ENCODE measurements at places on chromosomes 2 and 18. TPM values are rescaled to one million over a fixed set of nuclear protein-coding genes. Genes with fewer than 3 reads are reported as not detected.

SLC8A1 gene
- 8.2 TPM for total RNA-seq

TMEFF2 gene
- not detected for total RNA-seq

- no peaks in the 10 kb centered on the region for H3K36me3 ChIP-seq
- H3K4me1 ChIP-seq: no peaks in the 10 kb centered on the region
- H3K4me3 ChIP-seq: no peak overlapping the region
- no peaks in the 10 kb centered on the region for H3K27me3 ChIP-seq
Observed at GRCh38 chr2:161100211-161100895, 59.9 kb upstream of the TANK start.

CRACDL gene
- 0.96 TPM for total RNA-seq

CERKL gene
- total RNA-seq: not detected

All from breast epithelium (tissue), 4 donors.